HFFc6 (cell line): ENCODE measurements at places on chromosomes 12 and 14.

DNA sequence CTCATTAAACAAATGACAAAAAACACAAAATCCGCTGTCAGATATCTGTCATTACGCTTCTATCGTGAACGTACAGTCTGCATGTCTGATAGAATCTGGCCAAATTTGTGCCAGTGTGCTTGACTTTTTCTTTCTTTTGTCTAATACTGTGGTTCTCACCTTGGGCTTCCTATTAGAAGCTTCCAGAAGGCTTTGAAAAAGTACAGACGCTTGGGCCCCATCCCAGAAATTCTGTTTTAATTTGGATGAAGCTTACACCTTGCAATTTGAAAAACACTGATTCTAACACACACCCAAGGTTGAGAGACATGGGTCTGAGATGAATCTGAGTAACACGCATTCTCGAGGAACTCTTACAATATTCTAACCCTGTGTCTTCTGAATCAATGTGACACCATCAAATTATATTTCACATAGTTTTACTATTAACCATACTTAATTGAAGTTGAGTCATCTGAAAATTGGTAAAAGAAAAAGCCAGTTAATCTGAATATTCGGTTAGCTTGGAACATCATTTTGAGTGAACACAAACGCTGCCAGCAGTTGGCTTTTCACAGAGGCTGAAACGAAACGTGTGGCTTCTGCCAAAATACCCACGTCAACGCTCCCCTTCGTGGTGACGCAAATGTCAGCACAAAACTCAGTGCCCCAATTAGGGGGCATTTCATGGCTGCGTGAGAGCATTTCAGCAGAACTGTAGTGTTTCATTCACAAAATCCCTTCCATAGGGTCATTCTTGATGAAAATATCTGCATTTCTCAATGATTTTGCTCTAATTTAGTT is 420.5 kb downstream of the TMEM132D start:
- no peak for DNase-seq

- DNase-seq: no peak
Measured at GRCh38 chr12:85550924-85551323, 270.9 kb downstream of the ALX1 start.

DNA sequence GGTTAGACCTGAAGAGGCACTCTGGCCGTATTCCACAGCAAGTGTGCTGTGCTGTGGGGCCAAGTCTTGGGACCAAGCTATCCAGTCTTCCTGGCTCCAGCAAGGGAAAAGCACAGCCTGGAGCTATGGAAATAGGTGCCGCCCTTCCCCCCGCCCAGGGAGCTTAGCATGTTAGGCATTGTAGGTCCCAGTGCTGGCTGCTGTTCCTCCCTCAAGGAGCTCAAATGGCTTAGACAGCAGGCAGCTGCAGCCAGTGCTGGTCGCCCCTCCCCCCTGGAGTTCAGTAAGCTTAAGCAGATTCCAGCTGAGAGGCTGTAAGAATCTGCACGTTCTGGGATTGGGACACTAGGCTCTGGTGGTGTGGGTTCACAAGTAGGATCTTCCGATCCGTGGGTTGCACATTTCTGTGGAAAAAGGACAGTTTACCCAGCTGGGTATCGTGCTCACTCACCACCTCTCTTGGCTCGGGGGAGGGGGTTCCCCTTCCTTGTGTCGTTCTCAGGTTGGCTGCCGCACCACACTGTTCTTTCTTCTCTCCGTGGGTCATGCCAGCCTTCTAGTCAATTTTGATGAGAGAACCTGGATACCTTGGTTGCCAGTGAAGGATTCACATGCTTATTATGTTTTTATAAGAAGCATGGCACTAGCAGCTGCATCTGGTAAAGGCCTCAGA is 127.3 kb downstream of the CNTN1 start:
- DNase-seq: no peak

DNA sequence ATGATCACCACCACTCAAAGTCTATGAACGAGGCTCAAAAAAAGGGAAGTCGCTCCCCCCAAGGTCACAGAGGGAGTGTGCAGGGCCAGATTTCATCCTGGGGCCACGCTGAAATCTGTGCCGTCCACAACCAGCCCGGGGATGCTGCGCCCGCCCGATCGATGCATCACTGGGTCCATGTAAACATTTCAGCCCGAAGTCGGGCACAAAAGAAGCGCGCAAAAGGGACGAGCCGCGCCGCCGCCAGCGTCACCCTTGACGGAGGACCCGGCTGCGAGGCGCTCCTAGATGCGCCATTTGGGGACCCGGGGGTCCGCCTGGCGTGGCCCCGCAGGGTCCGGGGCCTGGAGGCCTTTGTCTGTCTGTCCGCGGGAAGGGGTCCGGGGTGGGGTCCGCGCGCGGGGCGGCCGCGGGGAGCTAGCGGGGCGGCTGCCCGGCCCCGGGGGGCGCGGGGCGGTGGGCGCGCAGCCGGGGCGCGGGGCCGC is 503 bp downstream of the FBXO21 start:
- DNase-seq: peak; percentile 8

- DNase-seq: no peak
Measured at GRCh38 chr14:85061256-85061655, 468.7 kb upstream of the FLRT2 start.

DNA sequence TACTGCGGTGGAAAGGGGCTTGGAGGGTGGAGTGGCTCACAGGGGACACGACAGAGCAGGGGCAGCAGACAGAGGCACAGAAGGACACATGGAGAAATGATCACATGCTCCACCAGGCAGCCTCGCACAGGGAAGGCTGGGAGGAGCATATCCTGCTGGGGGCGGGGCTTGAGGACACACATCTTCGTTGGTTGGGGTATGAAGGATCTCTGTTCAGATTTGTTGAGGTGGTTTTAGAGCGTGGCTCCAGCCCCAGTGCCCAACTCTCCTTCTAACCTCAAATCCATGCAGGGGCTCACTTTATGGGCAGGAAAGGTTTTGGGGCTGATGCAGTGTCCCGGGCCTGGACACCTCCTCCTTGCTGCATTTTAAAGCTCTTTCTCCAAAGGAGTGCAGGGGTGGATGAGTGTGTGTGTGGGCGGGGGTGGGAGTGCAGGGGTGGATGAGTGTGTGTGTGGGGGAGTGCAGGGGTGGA is 733 bp upstream of the P3H3 start:
- peak; percentile 72 for DNase-seq

GRCh38 chr12:5556033-5556614 is 124.2 kb downstream of the NTF3 start:
- DNase-seq: no peak

- DNase-seq: no peak
Measured at GRCh38 chr12:109495012-109495411, 17.6 kb downstream of the UBE3B start.

DNA sequence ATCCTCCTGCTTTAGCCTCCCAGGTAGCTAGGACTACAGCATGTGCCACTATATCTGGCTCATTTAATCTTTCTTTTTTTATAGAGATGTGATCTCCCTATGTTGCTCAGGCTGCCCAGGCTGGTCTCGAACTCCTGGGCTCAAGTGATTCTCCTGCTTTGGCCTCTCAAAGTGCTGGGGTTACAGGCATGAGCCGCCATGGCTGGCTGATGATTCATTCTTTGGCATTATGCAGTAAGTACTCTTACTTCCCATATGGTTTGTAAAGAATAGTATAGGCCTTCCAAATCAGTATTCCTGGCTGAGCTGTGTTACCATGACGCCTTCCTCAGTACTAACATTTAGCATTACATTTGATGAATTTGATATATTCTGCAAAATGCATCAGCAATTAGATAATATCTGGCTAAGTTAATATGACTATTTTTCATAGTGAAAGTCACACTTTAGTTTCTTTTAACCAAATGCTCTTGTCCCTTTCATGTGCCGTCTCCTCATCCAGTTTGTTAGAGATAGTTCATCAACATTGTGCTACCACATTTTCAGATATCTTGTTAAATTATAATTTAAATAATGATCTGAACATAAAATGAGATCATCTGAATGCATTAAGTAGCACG is 3.2 kb upstream of the MIA2 start:
- DNase-seq: no peak

DNA sequence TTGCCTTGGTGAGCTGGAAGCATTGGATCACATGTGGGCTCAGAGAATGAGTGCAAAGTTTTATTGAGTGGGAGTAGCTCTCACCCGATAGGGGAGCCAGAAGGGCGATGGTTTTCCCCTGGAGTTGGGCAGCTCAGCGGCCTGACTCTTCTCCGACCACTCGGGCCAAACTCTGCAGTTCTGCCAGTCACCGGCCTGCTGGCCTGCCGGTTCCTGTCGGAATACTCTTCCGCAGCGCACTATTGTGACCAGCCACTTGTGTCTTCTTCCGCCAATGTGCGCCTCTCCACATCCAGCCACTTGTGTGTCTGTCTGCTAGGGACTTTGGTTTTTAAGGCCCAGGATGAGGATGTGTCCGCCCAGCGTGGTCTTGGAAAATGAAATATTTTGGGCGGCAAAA is 43.5 kb upstream of the PRKD1 start:
- no peak for DNase-seq

DNA sequence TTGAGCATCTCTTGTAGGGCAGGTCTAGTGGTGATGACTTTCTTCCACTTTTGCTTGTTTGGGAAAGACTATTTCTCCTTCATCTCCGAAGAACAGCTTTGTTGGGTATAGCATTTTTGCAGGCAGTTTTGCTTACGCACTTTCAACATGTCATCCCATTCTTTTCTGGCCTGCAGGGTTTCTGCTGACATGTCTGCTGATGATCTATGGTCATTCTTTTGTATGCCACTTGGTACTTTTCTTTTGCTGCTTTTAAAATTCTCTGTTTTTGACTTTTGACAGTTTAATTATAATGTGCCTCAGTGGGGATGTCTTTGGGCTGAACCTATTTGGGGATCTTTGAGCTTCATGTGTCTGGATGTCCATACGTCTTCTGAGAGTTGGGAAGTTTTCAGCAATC is 78.2 kb downstream of the PTHLH start:
- no peak for DNase-seq

- DNase-seq: no peak
Measured at GRCh38 chr12:114604606-114605005, 79.4 kb downstream of the TBX3 start.

- no peak for DNase-seq
Measured at GRCh38 chr14:94449930-94450329, 2.7 kb downstream of the SERPINA11 start.

DNA sequence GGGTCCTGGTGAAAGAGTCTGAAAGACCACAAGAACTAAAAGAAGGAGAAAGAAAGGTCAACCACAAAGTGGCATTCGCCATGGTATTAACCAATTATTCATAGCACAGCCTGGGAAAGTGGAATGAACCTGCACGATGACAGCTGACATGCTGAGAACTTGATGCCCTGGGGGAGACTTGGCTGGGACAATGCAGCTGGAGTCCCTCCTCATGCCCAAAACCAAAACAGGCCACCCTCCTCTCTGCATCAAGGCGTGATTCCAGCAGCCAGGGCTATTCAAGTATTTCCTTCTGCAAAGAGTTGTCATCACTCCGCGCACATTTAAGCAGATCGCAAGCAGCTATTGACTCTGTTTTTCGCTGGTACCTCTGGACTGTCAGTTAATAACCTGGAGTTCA is 167.1 kb upstream of the NOS1 start:
- no peak for DNase-seq

DNA sequence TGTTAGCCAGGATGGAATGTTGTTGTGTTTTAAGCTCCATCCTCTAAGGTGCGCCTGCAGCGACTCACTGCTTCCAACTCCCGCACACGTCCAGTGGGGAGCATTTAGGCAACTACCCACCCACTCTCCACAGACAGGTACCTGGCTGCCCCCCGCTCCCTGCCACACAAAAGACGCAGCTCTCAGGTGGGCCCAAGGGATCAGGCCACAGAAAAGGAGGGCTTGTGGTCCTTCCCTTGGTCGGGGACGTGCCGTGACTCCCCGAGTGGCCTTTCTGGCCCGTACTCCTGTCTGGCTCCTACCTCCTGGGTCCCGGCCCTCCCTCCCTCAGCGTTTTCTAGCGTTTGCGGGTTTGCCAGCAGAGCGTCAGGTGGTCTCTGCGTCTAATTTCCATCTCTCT is 16.2 kb downstream of the TEDC1 start:
- DNase-seq: no peak

DNA sequence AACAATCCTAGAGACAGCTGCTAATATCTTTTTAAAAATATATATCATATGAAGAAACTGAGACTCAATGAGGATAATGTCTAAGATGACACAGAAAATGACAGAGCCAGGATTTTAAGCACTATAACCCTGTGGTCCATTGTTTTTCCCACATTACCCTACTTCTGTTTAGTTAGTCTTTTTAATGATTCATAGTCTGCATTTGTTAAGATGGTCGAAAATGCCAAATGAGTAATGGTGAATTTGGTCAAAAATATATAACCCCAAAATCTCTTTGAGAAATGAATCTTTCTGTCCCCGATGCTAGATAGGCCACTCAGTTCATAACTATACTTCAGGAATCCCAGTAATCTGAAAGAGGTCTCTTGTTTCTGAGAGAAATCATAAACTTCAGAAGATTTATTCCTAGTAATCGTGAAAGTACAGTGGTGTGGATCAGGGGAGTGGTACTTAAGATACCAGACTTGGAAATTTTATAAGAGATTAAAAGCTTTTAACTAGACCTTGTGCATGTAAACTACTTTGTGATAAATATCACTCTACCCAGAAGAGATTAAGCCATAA is 10.8 kb downstream of the RTRAF start:
- peak; percentile 30 for DNase-seq

DNA sequence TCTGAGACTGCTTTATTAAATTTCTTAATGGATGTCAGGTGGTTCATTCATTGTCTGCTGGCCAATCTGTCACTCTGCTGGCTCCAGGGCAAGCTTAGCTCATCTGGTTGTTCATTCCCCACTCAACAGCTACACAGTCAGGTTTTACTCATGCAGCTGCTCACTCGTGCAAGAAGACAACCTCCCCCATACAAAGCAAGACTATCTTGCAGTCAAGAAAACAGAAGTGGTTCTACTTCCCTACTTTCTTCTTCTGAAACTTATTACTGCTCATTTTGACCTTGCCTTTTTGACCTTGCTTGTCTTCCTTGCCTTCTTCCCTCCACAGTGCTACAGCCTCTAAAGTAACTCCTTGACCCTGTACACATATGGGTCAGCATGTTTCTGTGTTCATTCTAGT is 277.9 kb downstream of the SSPN start:
- DNase-seq: peak; percentile 33

DNA sequence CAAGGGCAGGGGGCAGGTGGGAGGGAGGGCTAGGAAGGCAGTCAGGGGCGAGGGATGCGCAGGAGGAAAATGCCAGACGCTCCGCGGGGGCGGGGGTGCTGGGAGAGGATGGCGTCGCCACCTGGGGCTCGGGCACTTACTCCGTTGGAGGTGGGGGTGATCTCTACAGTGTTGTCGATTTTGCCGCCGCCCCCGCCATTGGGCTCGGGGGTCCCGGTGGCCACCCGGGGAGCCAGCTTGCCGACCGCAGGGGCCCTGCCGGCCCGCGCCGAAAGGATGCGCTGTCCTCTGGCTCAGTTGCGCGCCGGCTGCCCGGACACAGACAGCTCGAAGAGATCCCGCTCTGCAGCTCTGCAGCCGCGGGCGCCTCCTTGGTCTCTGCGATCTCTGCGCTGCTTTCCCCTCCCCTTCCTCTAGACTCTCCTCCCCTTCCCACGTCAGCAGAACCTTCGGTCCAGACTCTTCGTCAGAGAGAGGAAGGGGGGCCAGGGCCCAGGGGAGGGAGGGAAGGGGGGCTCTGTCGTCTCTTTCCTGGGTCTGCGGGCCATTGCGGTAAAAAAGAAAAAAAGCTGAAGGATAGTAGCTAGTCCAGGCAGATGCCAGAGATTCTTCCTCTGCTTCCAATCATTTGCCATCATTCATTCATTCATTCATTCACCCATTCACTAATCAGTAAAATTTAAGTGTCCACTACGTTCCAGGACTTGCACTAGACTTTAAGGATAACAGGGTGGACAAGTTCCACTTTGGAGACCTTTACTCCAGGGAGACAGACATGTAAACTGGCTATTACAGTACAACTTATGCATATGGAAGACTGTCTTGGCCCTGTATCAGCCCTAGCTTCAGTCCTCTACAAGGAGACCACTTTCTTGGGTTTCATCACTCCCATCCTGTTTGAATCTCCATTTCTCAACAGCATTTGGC is at the start of gene SLC22A17:
Gene SLC22A17, minus strand, starts transcription at position 382 of the 927 bp plus-strand sequence.
- peak; percentile 75 for DNase-seq
